ENCODE measurements at places on chromosomes 4 and X.

GRCh38 chr4:45063696-45064095 lies 337.3 kb upstream of the GNPDA2 start:
- no peak for DNase-seq

- DNase-seq = no peak
Observed at GRCh38 chrX:103791228-103791627, 14.6 kb downstream of the PLP1 start.

GRCh38 chr4:8834681-8835220 lies 36.9 kb downstream of the HMX1 start:
- DNase-seq = no peak

- no peak for DNase-seq
Observed at GRCh38 chr4:174262624-174263444, 20.6 kb downstream of the FBXO8 start.

- no peak for DNase-seq
Observed at GRCh38 chr4:93370256-93370655, 458.3 kb upstream of the ATOH1 start.

DNA sequence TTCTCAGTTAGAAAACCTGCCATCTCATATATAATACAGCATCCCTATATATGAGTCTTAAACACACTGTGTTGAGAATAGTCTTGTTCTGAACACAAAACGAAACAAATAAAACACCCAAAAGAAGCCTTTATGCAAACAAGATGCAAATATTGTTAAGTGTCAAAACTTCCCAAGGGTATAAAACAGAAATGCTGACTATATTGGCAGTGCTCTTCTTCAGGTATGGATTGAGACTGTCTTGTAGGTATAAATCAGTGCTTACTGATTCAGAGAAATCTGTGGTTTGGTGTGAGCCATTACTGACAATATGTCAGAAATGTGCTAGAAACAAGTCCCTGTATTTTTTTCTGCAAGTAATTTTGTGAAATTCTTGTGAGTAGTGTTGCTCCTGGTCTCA lies 82.8 kb upstream of the CTSO start:
- DNase-seq = no peak

- DNase-seq = no peak
Observed at GRCh38 chr4:61068060-61068459, 132.1 kb upstream of the ADGRL3 start.

DNA sequence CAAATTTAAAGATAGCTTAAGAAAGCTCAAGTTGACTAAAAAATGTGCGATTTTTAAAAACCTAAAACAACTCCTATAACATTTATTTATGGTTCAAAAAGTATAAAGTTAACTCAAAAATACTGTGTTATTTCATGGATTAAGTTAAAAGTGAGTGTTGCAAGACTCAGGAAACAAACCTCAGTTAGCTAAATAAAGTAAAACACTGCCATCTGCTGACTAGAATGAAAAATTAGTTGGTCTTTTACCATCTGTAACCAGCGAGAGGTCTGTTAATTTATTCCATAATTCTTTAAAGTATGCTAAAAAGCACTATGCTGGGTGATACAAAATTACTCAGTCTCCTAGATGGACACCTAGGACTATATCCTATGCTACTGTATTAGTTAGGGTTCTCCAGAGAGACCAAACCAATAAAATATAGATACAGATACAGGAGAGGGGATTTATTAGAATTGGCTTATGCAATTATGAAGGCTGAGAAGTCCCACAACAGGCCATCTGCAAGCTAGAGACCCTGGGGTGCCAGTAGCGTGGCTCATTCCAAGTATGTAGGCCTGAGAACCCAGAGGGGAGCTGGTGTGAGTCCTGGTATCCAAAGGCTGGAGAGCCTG lies 4.9 kb upstream of the WDFY3 start:
- no peak for DNase-seq

DNA sequence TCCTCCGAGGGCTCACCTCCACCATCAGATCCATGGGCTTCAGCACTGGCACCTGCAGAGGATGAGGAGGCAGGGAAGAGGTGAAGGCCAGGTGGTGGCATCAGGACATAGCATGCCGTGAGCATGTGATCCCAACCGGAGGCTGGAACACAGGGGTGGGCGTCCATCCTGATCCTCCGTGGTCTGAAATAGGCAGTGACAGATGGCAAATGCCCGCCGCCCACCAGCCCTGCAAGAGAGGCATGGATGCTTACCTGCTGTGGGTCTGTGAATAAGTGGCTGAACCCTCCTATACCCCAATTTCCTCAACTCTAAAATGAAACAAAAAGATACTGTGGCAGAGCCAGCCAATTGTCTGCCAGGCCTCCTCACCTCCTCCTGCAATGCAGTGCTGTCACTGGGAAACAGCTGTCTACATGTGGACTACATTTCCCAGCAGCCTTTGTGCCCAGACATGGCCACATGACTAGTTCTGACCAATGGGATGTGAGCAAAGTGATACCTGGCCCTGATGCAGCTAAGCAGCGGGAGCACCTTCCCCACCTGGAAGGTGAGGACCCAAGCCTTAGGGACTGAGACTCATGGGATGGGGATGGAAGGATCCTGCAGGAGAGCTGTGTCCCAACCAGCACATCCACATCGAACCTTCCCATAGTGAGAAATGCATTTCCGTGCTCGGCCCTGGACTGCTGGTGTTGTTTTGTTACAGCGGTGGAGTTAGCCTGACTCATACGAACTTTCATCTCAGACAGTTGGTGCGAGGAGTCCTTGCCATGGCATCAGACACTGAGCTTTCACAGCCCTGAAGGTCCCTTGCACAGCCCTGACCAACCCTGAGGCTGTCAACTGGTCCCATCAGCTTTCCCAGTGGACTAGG lies 99.5 kb downstream of the PPP2R2C start:
- DNase-seq = no peak

DNA sequence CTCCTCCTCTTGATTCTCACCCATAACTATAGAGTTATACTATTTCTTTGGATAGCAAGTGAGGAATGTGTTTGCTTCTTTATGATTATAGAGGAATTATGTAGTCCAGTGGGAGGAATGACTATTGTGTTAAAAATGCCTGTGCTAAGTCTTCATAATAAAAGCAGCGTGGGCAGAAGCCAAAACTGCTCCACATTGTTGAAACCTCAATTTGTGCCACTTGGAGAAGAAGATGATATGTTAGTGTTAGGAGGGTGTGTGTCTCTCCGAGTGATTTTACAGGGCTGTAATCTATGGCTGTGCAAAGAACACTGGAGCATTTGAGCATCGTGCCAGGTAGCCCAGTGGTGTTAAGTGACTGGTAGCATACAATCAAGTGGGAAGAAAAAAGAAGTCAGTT lies 74.3 kb downstream of the FRAS1 start:
- no peak for DNase-seq

- no peak for DNase-seq
Observed at GRCh38 chrX:137194164-137194563, 160.4 kb upstream of the GPR101 start.

GRCh38 chrX:17494216-17494615 lies 119.2 kb downstream of the NHS start:
- no peak for DNase-seq

GRCh38 chr4:76993787-76994641 lies 44.5 kb downstream of the SEPTIN11 start:
- no peak for DNase-seq

- DNase-seq = no peak
Observed at GRCh38 chrX:8879750-8880149, 78.6 kb upstream of the FAM9A start.

GRCh38 chr4:118033148-118034052 lies 886 bp upstream of the NDST3 start:
- no peak for DNase-seq

- no peak for DNase-seq
Observed at GRCh38 chrX:19555236-19555635, 39.9 kb upstream of the MAP3K15 start.

- no peak for DNase-seq
Observed at GRCh38 chrX:103747163-103747562, 29.5 kb upstream of the PLP1 start.

GRCh38 chrX:39307488-39307887 lies 506.2 kb downstream of the MID1IP1 start:
- DNase-seq = no peak

DNA sequence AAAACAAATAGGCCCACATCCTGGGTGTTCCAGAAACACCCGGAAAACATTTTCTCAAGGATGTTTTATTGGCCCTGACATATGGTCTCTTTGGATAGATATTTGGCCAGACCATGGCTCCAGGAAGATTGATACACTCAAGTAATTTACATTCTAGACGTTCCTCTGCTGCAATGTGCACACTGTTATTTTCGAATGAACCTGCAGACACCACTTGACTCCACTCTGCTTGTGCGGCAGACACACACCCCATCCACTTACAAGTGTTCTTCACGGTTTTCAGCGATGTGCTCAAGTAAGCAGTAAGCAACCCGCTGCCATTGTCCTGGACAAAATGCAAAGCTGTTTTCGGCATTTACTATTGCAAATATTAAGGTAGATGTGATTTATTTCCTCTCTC lies 12.0 kb upstream of the GPM6A start:
- no peak for DNase-seq

- DNase-seq = no peak
Observed at GRCh38 chr4:3299976-3300671, 7.3 kb downstream of the RGS12 start.

GRCh38 chrX:41946235-41946634 lies 22.9 kb upstream of the CASK start:
- no peak for DNase-seq

DNA sequence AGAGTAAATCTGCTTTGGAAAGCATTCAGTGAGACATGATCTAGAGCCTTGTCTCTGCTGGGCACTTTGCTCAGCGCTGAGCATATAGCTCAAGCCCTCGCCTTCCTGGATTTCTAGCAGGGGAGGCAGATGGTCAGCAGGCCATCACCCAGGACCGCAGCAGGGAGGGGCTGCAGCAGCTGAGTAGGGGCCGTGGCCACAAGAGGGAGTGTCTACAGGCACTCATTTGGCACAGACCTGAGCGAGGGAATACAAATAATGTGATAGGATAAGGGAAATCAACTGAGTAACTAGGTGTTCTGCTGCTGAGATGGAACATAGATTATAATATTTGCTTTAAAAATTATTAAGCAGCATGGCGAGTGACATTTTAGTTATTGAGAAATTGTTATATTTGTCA lies 30.2 kb downstream of the OFD1 start:
- DNase-seq = no peak

GRCh38 chr4:185211035-185211434 lies 1.6 kb downstream of the SNX25 start:
- no peak for DNase-seq

GRCh38 chrX:43003939-43004338 lies 226.0 kb upstream of the PPP1R2C start:
- no peak for DNase-seq

DNA sequence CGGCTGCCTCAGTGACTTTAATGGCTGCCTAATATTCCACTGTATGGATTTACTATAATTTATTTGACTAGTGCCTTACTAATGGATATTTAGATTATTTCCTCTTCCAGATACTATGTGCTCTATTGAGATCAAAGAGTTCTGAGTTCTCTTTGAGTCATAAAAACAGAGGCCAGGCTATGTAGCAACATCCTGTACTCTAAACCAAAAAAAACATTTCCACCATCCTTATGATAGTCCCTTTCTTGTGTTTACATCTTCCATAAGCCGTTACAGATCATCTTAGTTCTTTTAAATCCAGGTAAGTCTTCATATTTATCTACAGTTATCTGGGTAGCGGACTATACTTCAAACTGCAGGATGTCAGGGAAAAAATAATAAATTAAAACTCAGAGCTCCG lies 56.6 kb upstream of the TMEM184C start:
- no peak for DNase-seq

GRCh38 chr4:133152330-133152821 lies 3.3 kb downstream of the PCDH10 start:
- DNase-seq = no peak

DNA sequence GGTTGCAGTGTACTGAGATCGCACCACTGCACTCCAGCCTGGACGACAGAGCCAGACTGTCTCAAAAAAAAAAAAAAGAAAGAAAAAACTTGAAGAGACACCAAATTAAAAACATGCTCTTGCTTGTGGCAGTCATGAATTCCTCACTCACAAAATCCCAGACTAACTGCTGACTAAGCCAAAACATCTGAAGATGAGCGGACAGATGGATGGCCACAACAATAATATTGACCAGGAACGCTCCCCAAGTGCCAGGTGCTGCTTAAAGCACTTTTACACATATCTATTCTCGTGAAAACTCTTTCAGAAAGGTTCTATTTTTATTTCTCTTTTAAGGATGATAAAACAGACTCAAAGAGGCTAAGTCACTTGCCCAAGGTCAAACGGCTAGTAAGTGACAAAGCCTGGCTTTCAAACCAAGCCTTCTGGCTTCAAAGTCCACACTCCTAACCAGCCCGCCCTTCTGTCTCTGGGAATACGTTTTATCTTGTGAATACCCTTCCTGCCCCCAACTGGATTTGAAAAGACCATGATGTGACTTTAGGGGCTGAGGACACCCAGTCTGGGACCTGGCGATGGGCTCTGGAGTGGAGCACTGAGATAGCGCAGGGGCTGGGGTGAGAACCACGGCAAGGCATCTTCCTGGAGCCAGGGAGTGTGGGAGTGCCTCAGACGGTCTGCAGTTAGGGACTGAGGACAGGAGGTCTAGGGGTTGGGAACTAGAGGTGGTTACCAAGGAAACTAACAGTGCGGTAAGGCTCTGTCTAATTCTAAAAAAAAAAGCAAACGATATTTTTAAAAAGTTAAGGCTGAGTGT lies 9.5 kb upstream of the CXCR3 start:
- no peak for DNase-seq

GRCh38 chr4:74635490-74636123 lies 158.7 kb downstream of the BTC start:
- no peak for DNase-seq

- DNase-seq = no peak
Observed at GRCh38 chr4:102193145-102193544, 152.1 kb downstream of the SLC39A8 start.

- DNase-seq = no peak
Observed at GRCh38 chr4:138426786-138427185, 184.6 kb upstream of the SLC7A11 start.

GRCh38 chrX:24550166-24550565 lies 85.1 kb downstream of the PDK3 start:
- no peak for DNase-seq

DNA sequence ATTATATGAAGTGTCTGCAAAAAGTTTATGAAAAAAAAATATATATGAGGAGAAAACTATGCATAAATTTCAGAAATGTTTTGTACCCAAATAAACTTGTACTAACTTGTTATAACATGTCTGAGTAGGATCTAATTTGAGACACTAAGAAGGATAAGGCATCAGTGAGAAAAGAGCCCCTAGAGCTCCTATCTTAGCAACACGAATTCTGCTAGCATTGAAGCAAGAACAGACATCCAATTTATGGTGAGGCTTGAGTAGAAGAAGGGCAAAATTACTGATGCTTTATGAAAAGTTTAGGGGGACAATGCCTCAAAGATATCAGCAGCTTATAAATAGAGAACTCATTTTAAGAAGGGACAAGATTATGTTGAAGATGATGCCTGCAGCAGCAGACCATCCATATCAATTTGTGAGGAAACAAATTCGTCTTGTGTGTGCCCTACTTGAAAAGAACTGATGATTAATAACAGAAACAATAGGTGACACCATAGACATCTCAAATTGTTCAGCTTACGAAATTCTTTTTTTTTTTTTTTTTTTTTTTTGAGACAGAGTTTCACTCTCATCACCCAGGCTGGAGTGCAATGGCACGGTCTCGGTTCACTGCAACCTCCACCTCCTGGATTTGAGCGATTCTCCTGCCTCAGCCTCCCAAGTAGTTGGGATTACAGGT lies 35.7 kb upstream of the ADAM29 start:
- no peak for DNase-seq

Measured in AG04450 (cell line).